ENCODE measurements at places on chromosomes 12 and 14. TPM values are rescaled to one million over a fixed set of nuclear protein-coding genes. Genes with fewer than 3 reads are reported as not detected.
A peak's percentile ranks its signal among the peaks of the same experiment; 100 is the strongest.

COCH gene
- not detected for total RNA-seq

GRCh38 chr12:113222730-113223531, 1.7 kb downstream of the TPCN1 start:
- DNase-seq, result no peak
- H3K36me3 ChIP-seq, result peaks cover 16% of the 10 kb centered on the region
- H3K4me1 ChIP-seq, result peaks cover 47% of the 10 kb centered on the region
- H3K27ac ChIP-seq, result peak overlapping the region; percentile 74
- H3K4me3 ChIP-seq, result peak overlapping the region; percentile 91

TMEM263 gene
- total RNA-seq, result 33.4 TPM

LRP1-AS gene
- not detected for total RNA-seq

PGF gene
- 0.11 TPM for total RNA-seq

DNA sequence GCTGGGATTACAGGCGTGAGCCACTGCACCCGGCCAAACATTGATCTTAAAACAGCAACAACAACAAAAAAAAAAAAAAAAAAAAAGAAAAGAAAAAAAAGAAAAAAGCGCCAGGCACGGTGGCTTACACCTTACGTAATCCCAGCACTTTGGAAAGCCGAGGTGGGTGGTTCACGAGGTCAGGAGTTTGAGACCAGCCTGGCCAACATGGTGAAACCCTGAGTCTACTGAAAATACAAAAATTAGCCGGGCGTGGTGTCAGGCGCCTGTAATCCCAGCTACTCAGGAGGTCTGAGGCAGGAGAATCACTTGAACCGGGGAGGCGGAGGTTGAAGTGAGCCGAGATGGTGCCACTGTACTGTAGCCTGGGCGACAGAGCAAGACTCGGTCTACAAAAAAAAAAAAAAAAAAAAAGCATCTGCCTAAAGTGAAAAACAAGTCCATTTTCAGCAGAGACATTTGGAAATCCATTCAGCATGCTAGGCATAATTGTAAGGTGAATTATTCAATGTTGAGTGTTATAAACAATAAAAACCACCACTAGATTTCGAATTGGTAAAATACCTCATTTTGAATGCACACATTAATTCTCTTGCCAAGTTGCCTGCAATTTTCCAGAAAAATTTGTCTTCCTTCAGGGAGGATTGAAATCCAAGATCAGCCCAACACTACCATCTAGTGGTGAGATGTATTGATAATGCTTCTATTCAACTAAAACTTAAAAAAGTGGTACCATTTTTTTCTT, 8.0 kb upstream of the CERS5 start:
- no peak overlapping the region for H3K27ac ChIP-seq
- no peak overlapping the region for H3K4me3 ChIP-seq
- H3K36me3 ChIP-seq, result peaks cover 27% of the 10 kb centered on the region

DNA sequence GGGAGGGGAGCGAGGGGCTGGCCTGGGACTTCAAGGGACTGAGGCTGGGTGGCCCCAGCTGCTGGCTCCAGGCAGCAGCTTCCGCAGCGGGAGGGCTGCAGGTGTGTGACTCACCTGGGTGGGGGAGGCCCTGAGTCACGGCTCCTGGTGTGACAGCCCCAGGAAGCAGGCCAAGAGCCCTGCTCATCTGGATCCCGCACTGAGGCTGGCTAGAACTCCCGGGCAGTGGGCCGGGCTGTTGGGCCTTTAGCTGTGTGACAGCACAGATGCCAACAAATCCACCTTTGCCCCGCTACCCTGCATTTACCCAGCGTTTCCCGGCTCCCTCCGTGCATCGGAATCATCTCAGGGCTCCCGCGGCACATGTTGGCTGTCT, 180.0 kb upstream of the PRMT8 start:
- DNase-seq, result no peak
- peaks cover 2% of the 10 kb centered on the region for H3K27me3 ChIP-seq
- H3K36me3 ChIP-seq, result no peaks in the 10 kb centered on the region
- H3K4me1 ChIP-seq, result no peaks in the 10 kb centered on the region
- no peak overlapping the region for H3K4me3 ChIP-seq

- H3K27me3 ChIP-seq, result no peaks in the 10 kb centered on the region
- H3K4me3 ChIP-seq, result no peak overlapping the region
- H3K4me1 ChIP-seq, result no peaks in the 10 kb centered on the region
- no peak for DNase-seq
Observed at GRCh38 chr14:104422837-104423681, 156.5 kb upstream of the C14orf180 start.

DNA sequence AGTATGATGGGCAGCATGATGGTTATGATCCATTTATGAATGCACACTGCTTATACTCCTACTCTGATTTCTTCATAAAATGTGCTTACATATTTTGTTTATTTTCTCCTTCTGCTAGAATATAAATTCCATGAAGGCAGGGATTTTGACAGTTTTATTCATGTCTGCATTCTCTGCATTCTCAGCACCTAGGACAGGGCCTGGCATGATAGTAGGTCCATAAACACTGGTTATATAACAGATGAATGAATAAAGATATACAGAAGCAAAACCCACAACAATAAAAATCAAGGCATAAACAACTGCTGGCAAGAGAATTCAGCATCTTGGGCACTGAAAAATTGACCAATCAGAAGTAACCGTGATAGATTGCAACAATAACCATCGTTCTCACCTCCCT, 115.4 kb downstream of the WIF1 start:
- no peaks in the 10 kb centered on the region for H3K27me3 ChIP-seq
- H3K4me3 ChIP-seq, result no peak overlapping the region
- DNase-seq, result no peak
- H3K4me1 ChIP-seq, result no peaks in the 10 kb centered on the region
- no peaks in the 10 kb centered on the region for H3K36me3 ChIP-seq
- no peak overlapping the region for H3K27ac ChIP-seq

Data from CD4-positive, alpha-beta T cell (primary cell).